ENCODE measurements at places on chromosomes 5 and 9.

DNA sequence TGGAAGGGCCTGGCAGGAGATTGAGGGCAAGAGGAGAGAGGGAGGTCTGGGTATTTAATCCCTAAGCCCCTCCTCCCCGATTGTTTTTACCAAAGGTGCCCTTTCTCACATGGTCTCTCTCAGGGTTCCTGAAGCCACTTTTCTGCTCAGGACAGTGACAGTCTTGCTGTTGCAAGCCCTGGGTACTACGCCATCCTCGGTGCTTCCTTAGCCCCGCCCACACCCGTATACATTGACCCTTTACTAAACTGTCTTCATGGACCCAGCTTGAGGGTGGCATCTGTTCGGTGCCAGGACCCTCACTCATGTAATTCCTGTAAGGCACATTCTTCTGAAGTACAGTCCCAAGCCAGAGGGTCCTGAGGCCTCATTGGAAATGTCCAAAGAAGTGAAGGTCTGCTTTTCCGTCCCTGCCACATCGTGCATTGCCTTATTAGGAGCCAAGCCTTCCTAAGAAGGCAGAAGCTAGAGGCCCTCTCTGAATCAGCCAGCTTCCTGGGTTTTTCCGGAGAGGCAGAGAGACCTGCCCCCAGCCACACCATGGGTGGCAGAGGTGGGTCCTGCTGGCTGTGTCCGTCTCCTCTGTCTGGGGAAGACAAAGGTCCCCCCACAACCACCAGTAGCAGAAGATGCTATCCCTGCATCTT lies 1.9 kb upstream of the SH3PXD2B start:
- no peak for DNase-seq

GRCh38 chr5:67672636-67673035 lies 476.0 kb upstream of the CD180 start:
- DNase-seq = no peak

DNA sequence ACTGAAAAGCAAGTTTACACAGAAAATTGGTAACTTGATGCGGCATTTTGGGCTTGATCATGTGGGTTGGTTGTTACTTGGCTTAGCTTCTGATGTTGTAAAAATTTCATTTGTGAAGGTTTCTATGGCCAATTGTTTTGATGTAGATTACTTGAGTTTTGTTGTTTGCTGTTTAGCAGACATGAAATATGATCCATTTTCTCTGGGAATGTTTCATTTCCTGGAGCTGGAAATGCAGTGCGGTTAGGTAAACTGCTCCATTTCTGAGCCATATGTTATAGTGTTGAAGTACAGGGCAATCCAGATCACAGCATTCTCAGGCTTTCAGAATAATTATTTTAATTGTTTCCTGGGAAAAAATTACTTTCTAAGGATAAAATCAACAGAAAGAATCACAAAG lies 396.9 kb downstream of the ENC1 start:
- no peak for DNase-seq

DNA sequence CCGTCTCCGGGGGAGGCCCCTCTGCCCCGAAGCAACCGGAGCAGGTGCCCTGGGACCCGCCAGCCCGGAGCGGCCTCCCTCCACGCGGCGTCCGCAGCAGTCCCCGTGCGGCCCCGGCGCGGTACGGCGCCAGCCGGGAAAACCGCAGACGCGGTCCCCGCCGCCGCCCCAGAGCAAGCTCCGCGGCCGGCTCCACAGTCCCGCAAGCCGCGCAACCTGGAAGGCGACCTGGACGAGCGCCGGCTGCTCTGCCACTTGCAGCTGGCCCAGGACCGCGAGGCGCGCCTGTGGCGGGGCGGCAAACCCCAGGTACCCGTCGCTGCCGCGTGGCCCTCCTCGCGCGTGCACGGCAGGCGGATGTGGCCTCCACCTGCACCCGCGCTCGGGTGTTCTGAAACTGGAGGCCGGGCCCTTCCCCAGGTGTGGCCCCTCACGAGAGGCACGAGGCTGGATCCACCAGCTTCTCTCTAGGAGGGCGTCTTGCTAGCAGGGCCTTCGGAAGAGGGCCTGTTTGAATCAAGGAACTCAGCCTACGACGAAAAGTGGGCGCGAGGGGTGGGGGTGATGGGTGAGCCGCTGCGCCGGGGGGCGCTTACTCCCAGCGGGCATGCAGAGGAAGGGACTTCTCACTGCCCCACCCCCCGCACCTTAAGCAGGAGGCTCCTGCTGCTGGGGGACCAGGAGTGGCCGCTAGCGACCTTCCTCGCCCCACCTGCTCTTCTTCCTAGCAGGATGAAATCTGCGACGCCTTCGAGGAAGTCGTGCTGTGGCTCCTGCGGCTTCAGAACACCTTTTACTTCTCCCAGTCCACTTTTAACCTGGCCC lies 602 bp downstream of the CCNI2 start:
- peak; percentile 46 for DNase-seq

DNA sequence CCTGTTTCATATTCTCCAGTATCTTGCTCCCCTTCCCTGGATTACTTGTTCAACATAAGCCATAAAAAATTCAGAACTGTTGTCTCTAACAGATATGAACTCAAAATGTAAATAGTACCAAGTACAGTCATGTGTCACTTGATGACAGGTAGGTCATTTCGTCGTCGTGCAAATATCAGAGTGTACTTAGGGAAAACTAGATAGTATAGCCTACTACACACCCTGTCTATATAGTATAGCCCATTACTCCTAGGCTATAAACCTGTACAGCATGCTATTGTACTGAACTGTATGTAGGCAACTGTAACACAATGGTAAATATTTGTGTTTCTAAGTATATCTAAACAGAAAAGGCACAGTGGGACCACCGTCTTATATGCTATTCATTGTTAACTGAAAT lies 39.1 kb downstream of the SMIM15 start:
- no peak for DNase-seq

DNA sequence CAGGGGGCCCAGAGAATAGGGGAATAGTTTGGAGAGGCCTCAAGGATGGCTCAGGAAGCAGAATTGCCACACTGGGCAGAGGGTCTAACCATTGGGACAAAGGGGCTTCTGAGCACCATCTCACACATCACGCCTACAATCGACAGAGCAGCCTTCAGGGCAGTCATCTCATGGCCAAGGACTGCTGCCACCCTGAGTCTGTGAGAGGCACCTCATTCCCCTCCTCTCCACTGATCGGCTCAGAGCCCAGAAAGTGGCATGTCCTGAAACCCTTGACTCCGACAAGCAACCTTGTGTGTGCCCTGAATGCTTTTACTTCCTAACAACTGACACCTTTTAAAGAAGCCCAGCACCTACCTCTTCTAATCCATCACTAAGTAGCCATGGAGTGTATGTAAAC lies 128.9 kb upstream of the PTPN3 start:
- no peak for DNase-seq

Data from stimulated activated naive CD4-positive, alpha-beta T cell treated with Interleukin-2 at 50 U/mL for 16 hours (primary cell).